ENCODE measurements at places on chromosomes 3 and 15. TPM values are rescaled to one million over a fixed set of nuclear protein-coding genes. Genes with fewer than 3 reads are reported as not detected.
A peak's percentile ranks its signal among the peaks of the same experiment; 100 is the strongest.

GRCh38 chr15:97961067-97961954 is 808 bp downstream of the ARRDC4 start:
- no peak for DNase-seq

DNA sequence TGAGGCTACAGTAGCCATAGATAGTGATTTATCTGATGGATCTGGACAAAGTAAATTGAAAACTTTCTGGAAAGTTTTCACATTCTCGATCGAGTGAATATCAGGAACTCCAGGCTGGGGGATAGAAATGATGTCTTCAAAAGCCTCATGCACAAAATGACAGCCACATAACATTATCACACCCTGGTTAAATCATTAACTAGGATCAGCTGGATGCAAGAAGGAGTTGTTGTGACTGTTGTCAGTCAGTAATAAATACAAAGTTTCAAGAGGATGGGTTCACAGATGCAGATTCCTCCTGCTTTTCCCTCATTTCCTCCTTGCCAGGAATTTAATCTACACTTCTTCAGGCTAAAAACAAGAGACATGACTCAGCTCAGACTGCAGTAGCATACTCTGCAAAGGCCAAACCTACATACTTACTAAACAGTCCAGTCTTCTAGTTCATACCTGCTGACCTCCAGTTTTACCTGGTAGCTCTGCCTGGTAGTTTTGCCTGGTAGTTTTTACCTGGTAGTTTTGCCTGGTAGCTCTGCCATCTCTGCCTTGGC is 40.9 kb downstream of the C2CD4A start:
- peak; percentile 54 for DNase-seq

The GOLGA6B gene
- not detected for total RNA-seq

The DRD3 gene
- total RNA-seq: not detected

- no peak for DNase-seq
Observed at GRCh38 chr3:195031574-195032003, 239.4 kb downstream of the XXYLT1 start.

DNA sequence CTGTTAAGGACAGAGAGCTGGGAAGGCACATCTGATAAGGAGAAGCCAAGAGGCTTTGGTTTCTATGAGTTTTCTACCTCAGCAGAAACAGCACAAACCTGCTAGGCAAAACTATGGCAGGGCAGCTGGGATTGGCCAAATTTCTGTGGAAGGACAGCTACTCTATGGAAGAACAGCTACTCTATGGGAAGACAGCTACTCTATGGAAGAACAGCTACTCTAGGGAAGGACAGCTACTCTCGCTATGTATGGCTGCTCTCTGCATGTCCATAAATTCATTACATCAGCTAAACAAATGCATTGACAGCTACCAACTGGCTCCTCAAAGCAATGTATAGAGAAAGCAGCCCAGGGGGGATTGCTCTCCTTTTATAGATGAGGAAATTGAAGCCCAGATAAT is 24.8 kb downstream of the MASP1 start:
- no peak for DNase-seq

DNA sequence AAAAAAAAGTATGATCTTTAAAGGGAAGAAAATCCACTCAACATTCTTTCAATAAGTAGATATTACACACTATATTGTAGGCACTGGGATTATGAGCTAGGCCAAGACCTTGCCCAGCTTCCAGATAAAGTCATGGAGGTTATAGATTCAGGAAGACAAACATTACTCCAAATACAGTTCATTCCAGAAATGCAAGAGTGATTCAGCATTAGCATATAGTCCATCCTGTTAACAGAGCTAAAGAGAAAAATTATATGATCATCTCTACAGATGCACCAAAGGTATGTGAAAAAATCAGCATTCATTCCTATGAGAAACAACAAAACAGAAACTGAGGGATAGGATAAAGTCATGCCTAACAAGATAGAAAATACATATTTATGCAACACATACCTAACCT is 42.1 kb upstream of the NSMCE3 start:
- DNase-seq: no peak

GRCh38 chr3:178525251-178525650 is 11.0 kb upstream of the KCNMB2 start:
- DNase-seq: no peak

The ZNF385D gene
- under 0.01 TPM for total RNA-seq

DNA sequence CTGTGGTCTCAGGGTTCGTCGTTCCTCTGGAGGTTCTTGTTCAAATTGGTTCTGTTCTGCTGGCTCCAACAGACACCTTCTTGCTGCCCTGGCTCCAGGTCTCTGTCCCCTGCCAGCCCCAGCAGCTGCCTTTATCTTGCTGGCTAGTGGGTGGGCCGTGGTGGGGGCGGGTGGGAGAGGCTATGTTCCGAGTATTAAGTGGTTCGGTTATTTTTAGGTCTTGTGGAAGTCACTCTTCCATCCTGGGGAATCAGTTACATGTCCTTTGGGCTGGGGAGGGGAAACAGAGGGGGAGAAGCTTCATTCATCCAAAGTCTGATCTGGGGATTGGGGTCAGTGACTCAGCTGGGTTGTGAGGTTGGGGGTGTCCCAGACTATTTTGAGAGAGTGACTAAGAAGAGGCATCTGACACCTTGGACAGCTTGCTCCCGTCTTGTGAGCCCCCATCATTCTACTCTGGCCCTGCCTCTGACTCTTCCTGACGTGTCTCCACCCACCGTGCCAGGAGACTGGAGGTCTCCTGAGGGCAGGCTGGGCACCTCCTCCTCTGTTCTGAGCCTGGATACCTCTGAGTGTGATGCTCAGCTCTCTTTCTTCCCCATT is at the start of gene XIRP1:
XIRP1 (minus strand) TSS at position 106 of the 603 bp plus-strand sequence. CDS start 3,150 bp downstream, outside the sequence.
- DNase-seq: no peak

GRCh38 chr3:13053893-13054292 is 19.3 kb downstream of the IQSEC1 start:
- DNase-seq: no peak

DNA sequence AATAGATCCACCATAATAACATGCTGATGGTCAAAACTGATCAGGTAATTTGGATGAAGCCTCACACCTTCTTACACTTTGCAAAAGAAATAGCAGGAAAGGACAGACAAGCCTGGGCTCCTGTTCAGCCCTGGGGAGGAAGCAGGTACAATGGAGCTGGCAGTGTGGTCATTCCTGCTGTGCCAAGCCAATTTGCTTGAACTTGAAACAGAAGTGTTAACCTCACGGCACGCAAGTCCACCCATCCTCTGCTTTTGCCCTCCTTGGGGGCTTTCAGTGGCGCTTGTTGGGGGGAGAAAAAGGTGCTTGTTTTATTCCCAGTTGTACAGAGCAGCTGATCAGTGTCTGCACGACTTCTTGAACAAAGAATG is 36.8 kb upstream of the RFTN1 start:
- DNase-seq: peak; percentile 37
